ENCODE measurements at places on chromosomes 4 and X. TPM values are rescaled to one million over a fixed set of nuclear protein-coding genes. Genes with fewer than 3 reads are reported as not detected.

DNA sequence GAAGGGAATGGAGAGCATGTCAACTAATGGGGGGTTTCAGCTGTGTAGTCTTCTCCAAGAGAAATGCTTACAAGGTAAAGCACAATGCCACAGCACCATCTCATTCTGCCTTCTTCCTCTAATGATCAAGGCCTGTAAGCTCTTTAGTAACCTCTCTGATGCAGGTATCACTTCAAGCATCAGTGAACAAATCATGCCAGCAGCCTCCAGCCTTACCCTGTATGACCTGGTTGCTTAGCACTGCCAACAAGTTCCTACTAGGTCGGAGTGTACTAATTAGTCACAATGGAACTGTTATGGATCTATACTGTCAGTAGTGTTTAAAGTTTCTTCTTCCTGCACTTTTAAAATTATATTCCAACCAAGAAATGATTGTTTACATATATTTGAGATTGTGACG, 197.7 kb downstream of the GRID2 start:
- DNase-seq = no peak

GRCh38 chr4:7786040-7786439, 153.6 kb downstream of the AFAP1 start:
- DNase-seq = no peak

- no peak for DNase-seq
Observed at GRCh38 chrX:23838953-23839352, 56.0 kb downstream of the SAT1 start.

- peak; percentile 16 for DNase-seq
Observed at GRCh38 chr4:60201052-60201673, 999.0 kb upstream of the ADGRL3 start.

DNA sequence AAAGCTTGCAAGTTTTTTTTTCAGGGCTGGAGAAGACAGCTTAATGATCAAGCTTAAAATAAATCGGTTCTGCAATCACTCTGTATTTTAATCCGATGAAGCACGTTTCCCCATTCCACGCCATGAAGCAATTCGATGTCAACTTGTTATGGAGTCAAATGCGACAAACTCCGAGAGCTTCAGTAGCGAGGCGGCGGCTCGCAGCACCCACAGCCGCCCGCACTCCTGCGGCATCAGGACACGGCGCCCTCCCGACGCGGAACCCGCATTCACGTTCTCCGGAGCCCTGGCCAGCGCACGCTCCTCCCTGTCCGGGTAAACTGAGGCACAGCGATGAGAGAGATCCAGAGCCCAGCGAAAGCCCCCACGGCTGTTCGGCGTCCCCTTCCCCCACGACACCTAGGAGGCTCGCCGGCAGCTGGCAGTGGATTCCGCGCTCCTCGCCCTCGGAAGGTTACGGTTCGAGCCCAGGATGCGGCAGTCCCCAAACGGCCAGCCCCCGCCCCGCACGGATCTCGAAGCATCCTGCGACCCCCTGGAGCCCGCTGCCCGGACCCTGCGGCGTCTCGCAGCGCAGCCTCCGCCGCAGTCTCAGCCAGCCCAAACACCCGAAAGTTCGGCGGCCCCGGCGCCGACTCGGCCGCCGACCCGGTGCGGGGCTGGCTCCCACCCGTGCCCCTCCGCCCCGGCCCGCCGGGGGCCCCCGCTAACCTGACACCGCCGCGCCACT, 507 bp downstream of the MFAP3L start:
- no peak for DNase-seq

GRCh38 chr4:90328558-90328957, 201.4 kb downstream of the CCSER1 start:
- DNase-seq = peak; percentile 54

GRCh38 chr4:14025111-14025510, 397.6 kb upstream of the BOD1L1 start:
- no peak for DNase-seq

- DNase-seq = peak; percentile 63
Observed at GRCh38 chr4:74123065-74123728, 24.2 kb upstream of the CXCL2 start.

- DNase-seq = peak; percentile 47
Observed at GRCh38 chrX:119698845-119699244, 5.9 kb upstream of the SEPTIN6 start.

DNA sequence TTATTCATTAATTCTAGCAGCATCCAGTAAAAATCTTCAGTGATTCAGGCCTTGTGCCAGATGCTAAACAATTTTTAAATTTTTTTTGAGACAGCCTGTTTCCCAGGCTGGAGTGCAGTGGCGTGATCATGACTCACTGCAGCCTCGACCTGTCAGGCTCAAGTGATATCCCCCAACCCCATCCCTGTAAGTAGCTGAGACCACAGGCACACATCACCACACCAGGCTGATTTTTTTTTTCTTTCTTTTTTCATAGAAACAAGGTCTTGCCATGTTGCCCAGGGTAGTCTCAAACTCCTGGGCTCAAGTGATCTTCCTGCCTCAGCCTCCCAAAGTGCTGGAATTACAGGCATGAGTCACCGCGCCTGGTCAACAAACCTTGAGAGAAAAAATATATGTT, 705.5 kb downstream of the ARAP2 start:
- DNase-seq = no peak

- DNase-seq = no peak
Observed at GRCh38 chr4:9942921-9943600, 78.2 kb downstream of the SLC2A9 start.

GRCh38 chr4:150983851-150984250, 31.2 kb downstream of the LRBA start:
- DNase-seq = no peak

DNA sequence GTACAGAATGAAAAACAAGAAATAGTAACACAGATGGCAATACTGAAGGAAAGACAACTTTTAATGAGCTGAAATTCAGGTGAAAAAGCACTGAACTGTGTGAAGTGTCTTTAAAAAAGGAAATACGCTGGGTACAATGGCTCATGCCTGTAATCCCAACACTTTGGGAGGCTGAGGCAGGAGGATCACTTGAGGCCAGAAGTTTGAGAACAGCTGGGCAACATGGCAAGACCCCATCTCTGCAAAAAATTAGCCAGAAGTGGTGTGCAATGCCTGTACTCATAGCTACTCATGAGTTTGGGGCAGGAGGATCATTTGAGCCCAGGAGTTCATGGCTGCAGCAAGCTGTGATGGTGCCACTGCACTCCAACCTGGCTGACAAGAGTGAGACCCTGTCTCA, 59.8 kb upstream of the COX18 start:
- DNase-seq = no peak

DNA sequence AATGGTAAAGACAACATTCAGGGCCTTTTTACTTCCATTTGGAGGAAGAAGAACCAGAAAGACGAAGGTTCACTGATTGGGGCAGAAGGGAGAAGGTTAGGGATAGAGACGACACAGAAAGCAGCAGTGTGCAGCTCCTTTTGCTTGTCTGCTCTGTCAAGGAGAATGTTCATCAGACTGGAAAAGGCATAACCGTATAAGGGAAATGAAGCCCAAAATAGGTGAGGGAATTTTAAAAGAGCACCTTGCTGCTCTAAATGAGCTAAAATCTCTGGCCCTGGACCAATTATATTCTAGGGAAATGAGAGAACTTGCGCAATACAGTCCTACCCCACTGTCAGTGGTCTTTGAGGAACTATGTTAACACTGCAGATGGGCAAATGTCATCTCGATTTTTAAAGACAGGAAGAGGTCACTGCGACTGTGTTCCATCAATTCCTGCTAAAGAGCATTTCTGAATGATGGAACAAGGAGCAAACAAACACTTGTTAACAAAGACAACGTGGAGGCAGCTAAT, 909.8 kb upstream of the FTHL17 start:
- DNase-seq = no peak

DNA sequence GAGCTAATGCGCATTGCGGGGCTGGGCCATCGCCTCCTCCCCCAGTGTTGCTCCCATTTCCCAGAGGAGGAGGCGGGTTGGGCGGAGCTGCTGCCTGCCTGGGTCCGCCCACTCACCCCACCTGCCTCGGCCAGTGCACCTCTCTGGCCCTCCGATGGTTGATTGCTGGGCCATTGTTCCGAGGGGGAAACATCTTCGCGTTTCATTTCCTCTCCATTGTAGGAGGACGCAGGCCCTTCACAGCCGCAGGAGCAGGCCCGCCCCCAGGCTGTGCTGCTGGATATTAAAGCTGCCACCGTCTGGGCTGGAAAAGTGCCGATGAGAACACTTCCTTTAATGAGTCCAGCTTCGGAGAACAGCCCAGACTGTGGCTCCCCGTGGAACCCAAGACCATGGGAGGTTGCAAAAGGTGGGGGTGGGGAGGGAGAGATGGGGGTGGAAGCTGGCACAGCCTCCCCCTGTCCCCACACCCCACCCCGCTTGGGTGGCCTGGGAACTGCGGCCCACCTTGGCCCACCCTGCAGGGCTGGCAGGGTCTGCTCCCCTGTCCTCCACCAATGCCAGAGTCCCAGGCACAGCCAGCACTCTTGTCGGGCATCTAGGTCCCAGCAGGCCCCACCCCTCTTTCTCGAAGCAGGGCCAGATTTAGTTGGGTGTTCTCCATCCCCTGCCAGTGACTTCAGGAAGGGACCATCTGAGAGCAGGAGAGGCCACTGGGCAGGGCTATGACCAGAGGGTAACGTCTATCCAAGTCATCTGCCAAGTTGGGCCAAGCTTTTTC, 96.6 kb downstream of the ADRA2C start:
- no peak for DNase-seq

- no peak for DNase-seq
Observed at GRCh38 chr4:44652002-44652401, 577 bp upstream of the YIPF7 start.

DNA sequence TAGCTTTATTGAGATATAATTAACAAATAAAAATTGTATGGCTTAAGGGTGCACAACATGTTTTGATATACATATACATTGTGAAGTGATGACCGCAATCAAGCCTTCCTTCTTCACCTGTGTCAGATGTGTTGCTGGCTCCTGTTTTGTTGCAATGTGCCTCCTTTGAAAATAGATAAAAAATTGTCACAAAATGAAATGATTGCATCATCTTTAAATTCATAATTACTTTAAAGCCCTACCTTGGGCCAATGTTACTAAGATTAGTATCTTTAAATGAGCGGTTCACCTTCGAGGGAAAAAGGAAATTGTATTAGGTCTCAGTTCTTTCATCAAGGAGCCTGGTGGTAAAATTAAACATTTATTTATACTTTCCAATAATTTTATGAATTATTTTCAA, 77.3 kb downstream of the GPRIN3 start:
- DNase-seq = no peak

DNA sequence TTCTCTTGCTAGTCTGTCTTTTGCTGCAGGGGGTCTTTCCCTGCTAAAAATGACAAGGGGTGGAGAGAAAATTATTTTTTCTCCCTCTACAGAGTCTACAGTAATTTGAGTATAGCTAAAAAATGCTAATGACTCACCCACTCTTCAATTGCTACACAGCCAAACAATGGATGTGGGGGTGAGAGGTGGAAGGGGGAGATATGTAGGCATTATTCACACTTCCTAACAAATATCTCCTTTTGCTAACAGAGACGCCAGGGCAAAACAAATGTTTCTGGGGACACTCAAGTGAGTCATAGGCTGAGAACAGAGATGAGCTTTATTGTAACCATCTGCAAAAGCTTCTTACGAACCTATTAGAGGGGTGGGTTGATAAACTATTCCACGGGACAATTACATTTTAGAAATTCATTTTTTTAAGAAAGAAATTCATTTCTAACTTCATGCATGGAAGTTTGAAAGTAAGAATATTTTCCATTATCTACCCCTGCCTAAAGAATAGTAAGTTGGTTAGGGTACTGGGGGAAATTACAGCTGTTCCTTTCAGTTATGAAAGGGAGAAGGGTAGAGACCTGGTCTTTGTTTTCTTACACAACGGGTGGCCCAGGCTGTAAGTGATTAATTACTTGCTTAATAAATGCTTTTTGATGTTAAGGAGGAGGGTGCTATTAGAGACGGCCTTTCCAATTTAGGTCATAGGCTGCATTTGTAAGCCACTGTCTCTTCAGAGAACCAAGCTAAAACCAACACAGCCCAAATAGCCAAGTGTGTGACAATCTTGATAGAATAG, 12.8 kb downstream of the SCD5 start:
- DNase-seq = peak; percentile 79

DNA sequence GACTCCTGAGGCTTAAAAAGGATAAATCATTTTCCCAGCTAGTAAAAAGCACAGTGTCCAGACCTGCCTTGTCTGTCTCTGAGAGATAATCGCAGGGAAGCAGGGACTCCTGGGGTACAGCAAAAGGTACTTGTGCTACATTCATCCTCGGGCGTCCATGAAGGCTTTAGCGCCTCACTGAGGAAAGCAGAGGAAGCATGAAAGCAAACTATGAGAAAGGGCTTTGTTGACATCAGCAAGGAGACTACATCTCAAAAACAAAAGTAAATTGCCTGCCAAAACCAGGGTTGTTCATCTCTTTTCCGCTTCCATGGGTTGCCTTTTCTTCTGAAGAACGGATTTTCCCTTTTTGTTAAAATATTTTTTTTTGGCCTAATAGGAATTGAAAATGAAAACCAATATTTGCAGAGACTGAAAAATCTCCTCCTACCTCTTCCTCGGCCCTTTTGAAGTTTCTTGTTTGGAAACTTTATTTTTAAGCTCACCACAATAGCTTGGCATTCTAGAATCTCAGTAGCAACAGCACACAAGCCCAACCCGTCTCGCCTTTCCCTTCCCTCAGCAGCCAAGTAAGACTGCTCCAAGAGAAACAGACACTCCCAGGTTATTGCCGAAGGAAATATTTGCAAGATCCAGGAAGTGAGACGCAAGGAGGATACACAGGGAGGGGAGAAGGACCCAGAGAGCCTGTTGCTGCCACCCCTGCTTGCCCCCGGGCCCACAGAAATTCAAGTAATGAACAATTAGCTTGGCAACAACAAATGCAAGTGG, 148.3 kb upstream of the DGKK start:
- DNase-seq = no peak

GRCh38 chr4:143386812-143387211, 50.1 kb downstream of the GAB1 start:
- no peak for DNase-seq

DNA sequence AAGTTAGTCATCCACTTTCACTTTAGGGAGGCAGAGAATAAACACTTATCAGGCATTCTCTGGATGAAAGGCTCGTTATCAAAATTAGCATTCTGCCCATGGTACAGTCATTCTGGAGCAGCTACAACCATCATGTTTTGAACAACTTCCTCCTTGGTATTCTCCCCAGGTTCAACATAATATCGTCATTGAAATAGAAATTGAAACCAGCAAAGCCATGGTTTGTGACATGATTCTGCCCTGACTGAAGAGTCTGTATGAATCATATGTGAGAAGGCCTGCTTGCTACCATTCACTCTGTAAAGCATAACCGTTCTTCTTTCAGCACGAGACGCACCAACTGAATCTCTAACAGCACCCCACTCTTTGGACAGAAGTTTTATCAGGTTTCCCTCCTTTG, 127.5 kb upstream of the RADX start:
- DNase-seq = peak; percentile 10

IL2RG gene
- total RNA-seq = not detected

ZDHHC15 gene
- 0.88 TPM for total RNA-seq

TENM3 gene
- 18.2 TPM for total RNA-seq

CFP gene
- total RNA-seq = 0.12 TPM

SYNPO2 gene
- total RNA-seq = 1.6 TPM

GABRA4 gene
- total RNA-seq = not detected

WDR17 gene
- 0.98 TPM for total RNA-seq

NEUROG2 gene
- total RNA-seq = 0.12 TPM

All from RPMI7951 (cell line).